Stimulated activated CD4-positive, alpha-beta T cell treated with anti-CD3 and anti-CD28 coated beads, Interleukin-2, amount 100 ng/mL, for 24 hours (primary cell): ENCODE measurements at places on chromosomes 5 and 9.

DNA sequence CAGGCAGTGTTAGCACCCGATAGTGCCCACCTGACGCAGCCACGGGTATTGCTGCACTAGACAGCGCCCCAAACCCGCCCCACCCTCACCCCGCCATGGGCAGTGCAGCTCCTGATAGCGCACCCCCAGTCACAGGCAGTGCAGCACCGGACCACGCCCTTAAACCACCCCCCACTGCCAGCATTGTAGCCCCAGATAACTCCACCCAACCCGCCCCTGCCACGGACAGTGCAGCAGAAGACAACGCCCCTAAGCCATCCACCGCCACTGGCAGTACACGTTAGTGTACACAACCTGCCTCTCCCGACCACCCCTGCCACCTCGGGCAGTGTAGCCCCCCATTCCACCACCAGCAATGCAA lies 825 bp upstream of the PCAT7 start:
- DNase-seq: no peak

DNA sequence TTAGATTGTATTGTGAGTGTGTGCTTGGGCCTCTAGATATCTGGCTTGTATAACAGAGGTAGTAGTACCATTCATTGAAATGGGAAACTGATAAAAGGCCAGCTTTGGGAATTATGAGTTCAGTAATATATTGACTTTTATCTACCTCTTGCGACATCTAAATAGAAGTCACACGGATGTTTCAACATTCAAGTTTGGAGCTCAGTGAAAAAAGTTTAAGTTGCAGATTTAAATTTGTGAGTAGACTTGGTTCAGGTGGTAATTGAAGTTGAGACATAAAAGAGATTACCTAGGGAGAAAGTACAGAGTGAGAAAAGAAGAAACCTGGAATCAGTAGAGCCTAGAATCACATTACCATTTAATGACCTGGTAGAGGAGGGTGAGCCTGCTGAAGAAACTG lies 189.5 kb downstream of the FER start:
- DNase-seq: no peak

GRCh38 chr5:179609834-179610108 lies 13.7 kb downstream of the HNRNPH1 start:
- no peak for DNase-seq

DNA sequence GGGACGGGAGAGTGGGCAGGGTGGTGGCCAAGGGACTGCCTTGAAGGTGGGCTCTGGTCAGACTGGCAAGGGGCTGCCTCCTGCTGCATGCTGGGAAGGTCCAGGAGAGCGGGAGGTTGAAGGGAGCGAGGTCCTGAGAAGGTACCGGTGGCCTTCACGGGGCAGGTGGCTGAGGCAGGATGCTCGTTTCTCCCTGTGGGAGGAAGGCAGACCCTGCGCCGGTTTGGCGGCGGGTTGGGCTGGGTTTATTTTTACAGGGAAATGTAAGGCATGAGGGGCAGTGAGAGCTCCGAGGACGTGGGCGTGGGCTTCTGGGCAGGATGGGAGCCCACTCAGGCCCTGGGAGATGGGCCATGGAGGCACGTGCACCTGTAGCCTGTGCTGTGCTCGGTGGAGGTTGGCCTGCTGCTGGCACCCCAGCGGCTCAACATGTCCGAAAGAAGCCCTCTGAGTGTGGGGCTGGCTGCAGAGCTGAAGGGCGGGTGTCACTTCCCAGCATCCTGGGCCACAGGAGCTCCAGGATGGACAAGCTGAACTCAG lies 27.3 kb downstream of the IER5L start:
- DNase-seq: no peak

GRCh38 chr9:87883274-87883673 lies 597 bp downstream of the SPATA31E1 start:
- no peak for DNase-seq

GRCh38 chr5:124686239-124687004 lies 60.0 kb downstream of the ZNF608 start:
- no peak for DNase-seq
